ENCODE measurements at places on chromosomes 4 and X. TPM values are rescaled to one million over a fixed set of nuclear protein-coding genes. Genes with fewer than 3 reads are reported as not detected.
A peak's percentile ranks its signal among the peaks of the same experiment; 100 is the strongest.

- DNase-seq = no peak
- H3K36me3 ChIP-seq = no peaks in the 10 kb centered on the region
- no peak overlapping the region for H3K4me3 ChIP-seq
- peaks cover 6% of the 10 kb centered on the region for H3K4me1 ChIP-seq
- no peak overlapping the region for H3K27ac ChIP-seq
These were observed 199.0 kb upstream of the NUDT6 start for GRCh38 chr4:123121241-123121907.

GRCh38 chrX:21781976-21782375, 24.1 kb upstream of the SMPX start:
- no peaks in the 10 kb centered on the region for H3K36me3 ChIP-seq
- H3K4me3 ChIP-seq = no peak overlapping the region
- no peaks in the 10 kb centered on the region for H3K4me1 ChIP-seq
- H3K27me3 ChIP-seq = peaks cover 9% of the 10 kb centered on the region
- H3K27ac ChIP-seq = no peak overlapping the region

OPRPN gene
- not detected for polyA plus RNA-seq

AKAP14 gene
- polyA plus RNA-seq = 7.6 TPM

GRCh38 chr4:15756361-15756861, 21.7 kb upstream of the CD38 start:
- no peaks in the 10 kb centered on the region for H3K36me3 ChIP-seq
- H3K4me3 ChIP-seq = no peak overlapping the region
- H3K27ac ChIP-seq = no peak overlapping the region
- DNase-seq = no peak
- H3K4me1 ChIP-seq = peaks cover 2% of the 10 kb centered on the region

DNA sequence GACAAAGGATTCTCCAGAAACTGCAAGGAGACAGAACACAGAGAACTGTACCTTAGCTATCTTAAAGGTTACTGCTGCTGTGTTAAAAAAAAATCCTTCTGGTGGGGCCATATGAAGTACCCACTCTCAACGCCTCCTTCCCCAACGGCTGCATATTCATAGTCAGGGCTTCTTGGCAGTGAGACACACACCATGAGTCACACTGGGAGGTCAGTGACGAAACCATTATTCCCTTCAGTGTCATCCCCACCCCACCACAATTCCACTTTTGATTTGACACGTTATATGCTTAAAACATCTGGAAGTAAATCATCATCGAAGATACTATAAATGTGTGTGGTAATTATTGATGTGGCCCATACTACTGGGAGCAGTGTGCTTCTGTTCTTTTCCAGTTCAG, 271.5 kb downstream of the LDB2 start:
- peaks cover 7% of the 10 kb centered on the region for H3K4me1 ChIP-seq
- H3K4me3 ChIP-seq = no peak overlapping the region
- DNase-seq = peak; percentile 52
- no peak overlapping the region for H3K27ac ChIP-seq
- no peaks in the 10 kb centered on the region for H3K36me3 ChIP-seq
- no peaks in the 10 kb centered on the region for H3K27me3 ChIP-seq
